ENCODE measurements at places on chromosomes 7 and 10.

DNA sequence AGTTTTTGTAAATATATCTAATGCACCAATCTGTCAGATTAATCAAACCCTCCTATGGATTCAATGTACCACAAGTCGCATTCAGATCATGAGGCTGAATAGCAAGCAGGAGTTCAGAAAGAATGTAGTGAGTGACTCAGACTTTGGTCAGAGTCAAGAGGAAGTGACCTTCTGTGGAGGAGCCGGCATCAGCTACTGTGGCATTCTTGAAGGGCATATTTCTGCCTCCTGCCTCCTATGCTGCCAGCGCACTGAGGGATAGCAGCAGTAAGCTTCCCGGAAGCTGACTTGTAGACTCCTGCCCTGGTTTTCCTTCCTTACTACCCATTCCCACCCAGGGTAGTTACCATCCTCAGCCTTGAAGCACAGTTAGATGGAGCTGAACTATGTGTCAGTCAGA lies 867.5 kb downstream of the NRG3 start:
- DNase-seq, result peak; percentile 75

DNA sequence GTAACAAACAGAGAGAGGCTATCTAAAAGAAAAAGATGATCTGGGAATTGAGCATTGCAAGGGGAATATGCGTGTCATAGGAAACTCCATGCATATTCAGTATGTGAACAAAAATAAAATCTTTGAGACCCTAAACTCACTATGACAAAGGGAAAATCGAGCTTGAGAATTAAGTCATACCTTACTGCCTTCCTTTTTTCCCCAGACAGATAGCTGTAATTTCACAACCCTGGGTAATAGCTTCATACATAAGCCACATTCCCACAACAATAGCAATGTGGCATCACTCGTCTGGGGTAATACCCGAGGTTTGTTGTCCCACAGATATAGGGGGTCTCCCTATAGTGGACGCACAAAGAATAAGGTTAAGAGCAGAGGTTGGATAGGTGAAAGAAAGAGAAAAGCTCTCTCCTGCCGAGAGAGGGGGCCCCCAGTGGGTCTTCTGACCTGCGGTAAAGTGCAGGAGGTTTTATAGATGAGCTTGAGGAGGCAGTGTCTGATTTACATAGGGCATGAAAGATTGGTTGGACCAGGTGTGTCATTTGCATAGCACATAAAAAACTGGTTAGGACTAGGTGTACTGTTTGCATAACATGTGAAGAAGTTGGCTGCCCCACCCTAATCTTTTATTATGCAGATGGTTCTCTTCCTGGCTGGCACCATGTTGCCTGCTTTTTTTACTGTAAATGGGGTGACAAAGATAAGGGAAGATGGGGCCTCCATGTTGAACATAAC lies 11.6 kb downstream of the CYP3A43 start:
- DNase-seq, result no peak

DNA sequence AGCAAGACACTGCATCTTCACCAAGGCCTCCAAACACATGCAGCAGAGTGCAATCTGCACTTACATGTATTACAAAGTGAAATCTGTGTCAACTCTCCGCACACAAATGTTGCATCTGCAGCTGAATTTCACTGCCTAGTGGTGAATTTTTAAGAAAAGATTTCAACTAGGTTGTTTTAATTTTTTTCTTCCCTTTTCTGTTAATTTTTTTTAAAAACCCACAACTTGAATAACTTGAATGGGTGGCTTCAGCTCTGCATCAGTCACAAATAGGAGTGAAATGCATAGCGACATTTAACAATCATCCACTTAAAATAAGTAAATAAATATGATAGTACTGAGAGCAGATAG lies 5.9 kb downstream of the HOXA13 start:
- DNase-seq, result no peak

- no peak for DNase-seq
Observed at GRCh38 chr10:33085313-33085833, 127.3 kb upstream of the ITGB1 start.

GRCh38 chr7:2013381-2014311 lies 219.1 kb downstream of the MAD1L1 start:
- DNase-seq, result no peak

DNA sequence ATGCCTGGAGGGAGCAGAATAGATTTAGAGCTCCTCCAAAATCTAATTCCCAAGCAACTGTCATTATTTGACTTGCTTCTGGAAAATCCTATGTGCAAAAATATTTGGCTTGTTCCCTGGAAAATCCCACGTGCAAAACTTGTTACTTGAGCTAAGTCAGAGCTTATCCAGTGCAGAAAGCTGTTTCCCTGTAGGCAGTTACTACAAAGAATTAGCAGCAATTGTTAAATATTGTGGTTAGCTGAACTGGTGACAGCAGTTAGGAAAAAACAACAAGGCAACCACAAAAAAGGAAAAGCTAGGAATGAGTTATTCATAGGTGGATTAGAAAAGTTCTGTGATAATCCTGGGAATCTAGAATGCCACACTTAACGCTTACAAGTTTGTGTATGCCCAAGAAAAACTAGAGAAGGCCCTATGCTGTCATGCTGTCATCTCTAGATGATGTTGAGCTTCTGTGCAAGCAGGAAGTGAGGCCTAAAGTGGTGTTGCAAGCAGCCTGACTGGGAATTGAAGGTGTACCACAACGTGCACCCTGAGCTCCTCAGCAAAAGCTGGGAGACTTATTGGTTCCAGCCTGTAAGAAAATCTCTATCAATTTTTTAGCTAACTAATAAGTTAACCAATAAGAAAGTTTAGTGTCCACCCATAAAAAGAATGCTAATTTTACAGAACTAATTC lies 738.6 kb upstream of the LRRTM3 start:
- peak; percentile 62 for DNase-seq

DNA sequence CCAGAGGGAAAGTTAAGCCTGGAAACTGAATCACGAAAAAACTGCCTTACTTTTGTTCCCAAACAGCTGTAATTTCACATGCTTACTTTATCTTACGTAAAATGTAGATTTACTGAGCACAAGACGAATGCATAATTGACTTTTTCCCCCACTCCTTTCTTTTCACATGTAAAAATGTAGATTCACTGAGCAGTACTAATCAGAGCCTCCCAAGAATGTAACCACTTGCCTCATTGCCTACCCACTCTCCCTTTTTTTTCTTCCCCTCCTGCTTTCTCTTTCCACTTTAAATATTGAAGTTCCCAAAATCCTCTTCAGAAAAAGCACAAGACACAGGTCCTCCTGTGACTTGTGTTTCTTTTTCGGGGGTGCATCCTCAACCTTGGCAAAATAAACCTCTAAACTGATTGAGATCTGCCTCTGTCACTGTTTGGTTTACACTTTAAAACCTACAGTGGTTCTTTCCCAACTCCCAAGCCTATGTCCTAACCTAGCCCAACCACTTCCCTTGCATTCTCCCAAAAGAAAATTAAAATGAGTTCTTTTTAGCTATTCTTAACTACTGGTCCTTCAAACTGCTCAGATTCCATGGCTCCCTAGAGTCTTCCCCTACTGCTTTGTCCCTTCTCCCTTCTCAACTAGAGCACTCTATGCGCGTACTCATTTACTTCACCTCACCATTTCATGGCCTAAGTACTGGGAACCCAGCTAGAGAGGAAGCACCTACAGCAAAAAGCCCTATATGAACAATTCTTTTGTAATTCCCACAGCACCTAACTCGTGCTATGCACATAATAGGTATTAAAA lies 236.6 kb upstream of the MKLN1 start:
- DNase-seq, result no peak

DNA sequence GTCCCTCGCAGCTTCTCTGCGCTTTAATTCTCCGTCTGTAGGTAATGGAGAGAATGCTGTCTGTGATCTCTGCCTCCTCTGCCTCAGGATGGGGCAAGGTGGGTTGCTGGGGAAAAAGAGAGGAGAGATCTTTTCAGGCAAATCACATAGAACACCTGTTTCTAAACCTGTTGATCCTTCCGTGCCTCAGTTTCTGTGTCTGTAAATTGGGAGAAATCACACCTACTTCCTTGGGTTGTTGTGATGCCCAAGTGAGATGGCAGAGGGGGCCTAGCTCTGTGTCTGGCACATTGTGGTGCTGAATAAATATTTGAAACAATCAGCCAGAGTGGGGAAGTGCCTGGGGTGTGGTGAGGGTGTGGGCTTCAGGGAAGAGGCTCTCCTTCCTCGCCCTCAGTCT lies 28.8 kb downstream of the KAZALD1 start:
- DNase-seq, result no peak

DNA sequence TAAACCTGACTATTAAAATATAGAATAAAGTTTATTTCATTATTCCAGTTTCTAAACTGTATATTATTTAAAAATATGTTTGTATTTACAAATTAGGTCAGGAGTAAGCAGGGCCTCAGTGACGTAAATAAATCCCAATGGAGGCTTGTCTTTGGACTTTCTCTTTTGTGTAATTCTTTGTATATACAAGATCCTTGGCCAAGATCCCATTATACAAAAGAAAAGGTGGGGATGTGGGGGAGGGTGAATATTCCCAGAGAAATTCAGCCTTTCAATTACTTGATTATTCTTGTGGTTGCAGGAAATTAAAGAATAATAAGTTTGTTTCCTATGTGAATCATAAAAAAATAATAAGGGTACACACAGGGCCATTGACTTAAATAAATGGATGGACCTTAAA lies 178.7 kb upstream of the PRPS1L1 start:
- DNase-seq, result no peak

DNA sequence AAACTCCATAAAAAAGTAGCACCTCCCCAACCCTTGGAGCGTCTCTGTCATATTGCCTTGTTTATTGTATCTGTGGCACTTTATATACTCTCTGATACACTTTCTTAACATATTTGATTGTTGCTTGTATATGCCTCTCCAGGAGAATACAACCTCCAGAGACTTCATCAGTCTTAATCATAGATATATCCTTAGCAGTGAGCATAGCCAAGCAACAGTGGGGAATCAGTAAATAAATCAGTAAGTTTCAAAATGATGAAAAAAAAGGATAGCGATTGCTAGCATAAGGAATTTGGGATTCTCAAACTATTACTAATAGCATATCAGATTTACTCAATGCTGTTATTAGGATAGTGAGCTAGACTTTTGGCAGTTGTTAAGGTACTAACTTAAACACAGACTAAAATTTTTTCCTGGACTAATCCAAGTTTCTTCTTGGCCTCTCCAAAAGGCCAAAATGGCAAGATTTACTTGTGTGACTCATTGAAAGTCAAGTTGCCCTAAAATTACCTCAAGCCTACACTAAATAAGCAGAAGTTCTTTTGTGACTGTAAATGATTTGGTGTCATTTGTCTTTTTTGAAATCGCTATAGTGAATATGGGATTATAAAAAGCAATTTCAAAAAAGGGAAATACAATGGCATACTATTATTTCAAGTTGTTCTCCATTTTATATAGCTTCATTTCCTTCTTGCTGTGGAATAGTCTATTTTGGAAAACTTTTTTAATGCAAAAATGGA lies 177.9 kb downstream of the CHN2 start:
- DNase-seq, result no peak

GRCh38 chr10:77159538-77160110 lies 478.0 kb downstream of the KCNMA1 start:
- DNase-seq, result no peak

DNA sequence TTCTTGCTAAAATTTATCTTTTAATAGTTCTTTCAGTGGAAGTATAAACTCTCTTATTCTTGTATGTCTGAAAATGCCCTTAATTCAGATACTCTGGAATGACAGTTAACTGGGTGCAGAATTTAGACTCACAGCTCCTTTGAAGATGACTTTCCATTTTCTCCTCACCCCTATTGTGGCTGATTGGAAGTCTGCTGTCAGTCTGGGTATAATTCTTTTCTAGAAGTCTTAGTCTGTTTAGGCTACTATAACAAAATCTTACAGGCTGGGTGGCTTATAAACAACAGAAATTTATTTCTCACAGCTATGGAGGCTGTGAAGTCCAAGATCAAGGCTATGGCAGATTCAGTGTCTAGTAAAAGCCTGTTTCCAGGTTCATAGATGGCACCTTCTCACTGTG lies 145.2 kb upstream of the GDF10 start:
- DNase-seq, result no peak

DNA sequence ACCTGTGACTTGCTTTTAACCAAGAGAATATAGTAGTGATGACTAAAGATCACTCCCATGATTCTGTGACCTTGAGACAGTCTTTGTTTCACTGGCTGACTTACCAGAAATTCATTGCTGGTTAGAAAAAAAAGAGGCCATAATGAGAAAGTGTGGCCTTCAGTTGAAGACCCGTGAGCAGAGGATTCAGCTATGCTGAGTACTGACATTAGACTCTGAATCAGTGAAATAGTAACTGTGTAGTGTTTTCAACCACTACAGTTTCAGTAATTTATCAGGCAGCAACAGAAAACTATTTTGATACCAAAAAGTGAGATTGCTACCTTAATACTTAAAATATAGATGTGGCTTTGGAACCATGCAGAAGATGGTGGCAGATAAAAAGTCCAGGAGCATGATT lies 298.0 kb upstream of the KCND2 start:
- no peak for DNase-seq

GRCh38 chr7:19491821-19492452 lies 216.9 kb downstream of the POLR1F start:
- DNase-seq, result peak; percentile 4

- no peak for DNase-seq
Observed at GRCh38 chr10:75851580-75852345, 420.3 kb downstream of the LRMDA start.

- no peak for DNase-seq
Observed at GRCh38 chr10:69991151-69991550, 61.5 kb upstream of the MACROH2A2 start.

DNA sequence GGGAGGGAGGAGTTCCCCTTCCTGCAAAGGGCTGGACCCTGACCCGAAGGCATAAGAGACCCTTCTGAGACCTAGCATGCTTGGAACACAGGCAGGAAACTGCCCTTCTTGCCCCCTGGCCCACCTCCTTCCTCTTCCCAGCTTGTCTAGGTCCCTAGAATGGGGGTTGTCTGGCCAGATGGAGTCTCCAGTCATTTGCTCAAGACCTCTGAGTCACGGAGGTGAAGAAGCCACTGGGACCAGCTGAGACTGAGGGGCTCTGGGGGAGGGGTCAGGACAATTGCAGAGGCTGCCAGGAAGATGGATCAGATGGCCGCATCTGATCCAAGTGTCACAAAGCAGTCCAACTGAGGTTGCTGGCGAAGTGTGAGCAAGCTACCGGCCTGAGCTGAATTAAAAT lies 46.2 kb downstream of the COL13A1 start:
- DNase-seq, result no peak

DNA sequence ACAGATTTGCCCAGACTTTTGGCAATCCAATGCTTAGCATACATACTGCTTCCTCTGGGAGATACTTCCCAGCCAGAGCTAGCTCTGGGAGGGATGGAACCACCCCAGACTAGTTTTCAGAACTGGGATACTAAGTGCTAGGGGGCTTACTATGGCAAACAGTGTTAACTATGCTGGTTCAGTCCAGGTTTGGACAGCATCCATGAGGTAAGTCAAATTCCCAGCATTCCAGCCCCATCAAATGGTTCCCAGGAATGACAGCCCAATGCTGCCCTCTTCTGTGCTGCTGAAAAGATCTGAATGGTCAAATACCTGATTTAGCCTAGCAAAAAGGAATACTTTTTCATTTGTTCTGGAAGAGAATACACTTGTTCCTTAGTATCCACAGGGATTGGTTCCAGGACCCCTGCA lies 141.7 kb upstream of the CCDC6 start:
- no peak for DNase-seq

- DNase-seq, result no peak
Observed at GRCh38 chr10:116353817-116354216, 29.6 kb downstream of the CCDC172 start.
